ENCODE measurements at places on chromosomes 1 and 21. TPM values are rescaled to one million over a fixed set of nuclear protein-coding genes. Genes with fewer than 3 reads are reported as not detected.

- H3K27ac ChIP-seq = no peak overlapping the region
- no peak for DNase-seq
- H3K36me3 ChIP-seq = no peaks in the 10 kb centered on the region
- no peaks in the 10 kb centered on the region for H3K27me3 ChIP-seq
- no peak overlapping the region for H3K4me3 ChIP-seq
- H3K4me1 ChIP-seq = no peaks in the 10 kb centered on the region
These were observed 639.3 kb downstream of the SMYD3 start for GRCh38 chr1:245867738-245868137.

Gene APP
- 5.3 TPM for polyA plus RNA-seq

- H3K36me3 ChIP-seq = no peaks in the 10 kb centered on the region
- H3K4me3 ChIP-seq = no peak overlapping the region
- DNase-seq = no peak
These were observed 17.2 kb downstream of the SPOCD1 start for GRCh38 chr1:31798433-31799195.

Gene HUNK
- polyA plus RNA-seq = 0.06 TPM

DNA sequence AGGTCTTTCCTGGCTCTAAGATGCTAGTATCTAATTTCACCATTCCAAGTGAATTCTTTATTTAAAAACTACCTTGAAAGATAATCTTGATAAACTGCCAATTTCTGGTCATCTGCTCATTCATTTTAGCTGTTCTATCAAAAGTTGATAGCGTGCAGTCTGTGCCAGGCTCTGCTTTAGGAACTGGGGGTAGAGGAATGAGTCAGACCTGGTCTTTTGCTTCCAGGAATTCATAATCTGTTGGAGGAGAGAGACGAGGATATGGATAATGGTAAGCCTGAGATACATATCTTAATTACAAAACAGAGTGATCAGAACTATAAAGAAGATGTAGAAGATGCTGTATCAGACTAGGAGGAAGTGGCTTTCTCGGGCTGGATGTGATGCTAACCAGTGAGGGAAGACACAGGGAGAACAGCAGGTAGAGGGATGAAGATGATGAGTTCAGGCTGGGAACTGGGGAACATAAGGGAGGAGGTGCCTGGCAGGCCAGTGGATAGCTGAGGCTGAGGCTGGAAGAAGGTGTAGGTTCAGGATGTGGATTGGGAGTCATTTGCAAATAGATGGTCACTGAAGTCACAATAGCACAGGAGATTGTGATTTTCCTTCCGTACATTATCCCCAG lies 12.3 kb upstream of the PHC2 start:
- no peak overlapping the region for H3K4me3 ChIP-seq
- no peaks in the 10 kb centered on the region for H3K4me1 ChIP-seq
- no peaks in the 10 kb centered on the region for H3K36me3 ChIP-seq
- no peaks in the 10 kb centered on the region for H3K27me3 ChIP-seq
- no peak overlapping the region for H3K27ac ChIP-seq

Measured in CD8-positive, alpha-beta memory T cell (primary cell).